ENCODE measurements at places on chromosomes 6 and 20. TPM values are rescaled to one million over a fixed set of nuclear protein-coding genes. Genes with fewer than 3 reads are reported as not detected.

- DNase-seq: no peak
- H3K27me3 ChIP-seq: no peaks in the 10 kb centered on the region
- H3K4me1 ChIP-seq: no peaks in the 10 kb centered on the region
- H3K27ac ChIP-seq: no peak overlapping the region
- no peak overlapping the region for H3K4me3 ChIP-seq
These were observed 117.0 kb upstream of the UST start for GRCh38 chr6:148629592-148630465.

DNA sequence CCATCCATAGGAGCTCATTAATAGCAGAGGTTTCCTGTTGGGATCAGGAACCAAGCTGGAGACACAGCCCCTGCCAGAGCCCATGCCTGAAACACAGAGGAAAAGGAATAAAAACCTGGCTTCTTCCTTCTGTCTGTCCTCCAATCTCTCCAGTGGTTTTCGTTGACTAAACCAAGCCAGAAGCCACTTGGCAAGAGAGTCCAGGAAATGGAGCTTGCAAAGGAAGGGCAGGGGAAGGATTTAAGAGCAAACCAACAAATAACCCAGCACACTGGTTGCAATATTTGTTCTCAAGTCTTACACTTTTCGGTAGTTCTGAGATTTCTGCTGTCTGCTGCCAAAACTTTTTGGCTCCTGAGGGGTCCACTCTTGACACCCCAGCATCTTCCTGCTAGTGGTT, 137.0 kb upstream of the BMP2 start:
- H3K27me3 ChIP-seq: no peaks in the 10 kb centered on the region
- H3K36me3 ChIP-seq: no peaks in the 10 kb centered on the region
- no peak for DNase-seq
- no peak overlapping the region for H3K27ac ChIP-seq

DNA sequence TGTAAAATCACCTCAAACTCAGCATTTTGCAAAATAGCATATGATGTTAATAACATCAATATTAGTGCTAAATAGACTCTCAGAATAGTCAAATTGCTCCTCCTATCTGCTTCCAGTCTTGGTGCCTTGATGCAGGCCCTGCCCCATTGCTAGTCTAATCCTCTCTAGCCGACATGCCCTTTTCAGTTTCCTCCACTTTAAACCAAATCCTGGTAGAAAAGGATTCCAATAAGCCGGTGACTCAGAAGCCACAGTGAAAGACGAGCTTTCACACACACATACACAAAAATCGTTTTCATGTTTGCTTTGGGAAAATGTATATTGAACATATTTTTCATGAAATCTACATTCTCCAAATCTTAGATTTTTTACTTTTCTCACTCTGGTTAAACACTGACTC, 203.1 kb downstream of the LMBRD1 start:
- no peaks in the 10 kb centered on the region for H3K27me3 ChIP-seq
- no peaks in the 10 kb centered on the region for H3K4me1 ChIP-seq
- H3K36me3 ChIP-seq: no peaks in the 10 kb centered on the region
- no peak overlapping the region for H3K4me3 ChIP-seq

DNA sequence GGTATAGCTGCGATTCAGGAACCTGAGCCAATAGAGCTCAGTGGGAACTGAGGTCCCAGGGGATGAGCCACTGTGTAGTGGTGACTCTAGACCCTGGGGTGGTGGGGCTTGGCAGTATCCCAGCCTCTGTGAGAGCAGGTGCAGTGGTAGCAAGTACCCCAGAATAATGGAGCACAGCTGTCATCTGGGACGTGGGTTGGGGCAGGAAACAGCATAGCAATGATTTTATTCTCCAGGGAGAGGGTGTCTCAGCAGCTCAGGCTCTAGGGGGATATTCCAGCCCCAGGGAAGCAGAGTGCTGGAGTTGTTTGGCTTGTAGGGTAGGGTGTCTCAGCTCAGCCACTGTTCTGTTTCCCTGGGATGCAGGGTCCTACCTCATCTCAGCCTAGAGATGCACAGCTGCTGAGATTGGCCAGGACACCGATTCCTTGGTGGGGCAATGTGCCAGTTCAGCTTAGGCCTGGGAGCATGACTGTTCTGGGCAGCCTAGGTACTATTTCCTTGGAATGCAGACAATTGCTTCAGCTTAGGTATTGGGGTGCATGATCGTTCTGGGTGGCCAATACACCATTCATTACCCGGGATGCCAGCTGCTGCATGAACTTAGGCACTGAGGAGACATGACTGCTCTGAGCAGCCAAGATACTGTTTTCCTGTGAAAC, 34.0 kb upstream of the NUP153 start:
- H3K4me3 ChIP-seq: no peak overlapping the region
- no peak overlapping the region for H3K27ac ChIP-seq
- no peaks in the 10 kb centered on the region for H3K27me3 ChIP-seq

GRCh38 chr20:60101891-60102281, 143.7 kb downstream of the CDH26 start:
- H3K4me3 ChIP-seq: no peak overlapping the region
- no peaks in the 10 kb centered on the region for H3K27me3 ChIP-seq
- H3K36me3 ChIP-seq: no peaks in the 10 kb centered on the region
- no peak for DNase-seq

- H3K27me3 ChIP-seq: no peaks in the 10 kb centered on the region
- peaks cover 18% of the 10 kb centered on the region for H3K36me3 ChIP-seq
- H3K4me3 ChIP-seq: peak overlapping the region; percentile 68
- H3K27ac ChIP-seq: peak overlapping the region; percentile 100
- peak; percentile 59 for DNase-seq
These were observed 598 bp downstream of the HLA-B start for GRCh38 chr6:31356216-31356945.

- no peak overlapping the region for H3K27ac ChIP-seq
- H3K4me1 ChIP-seq: no peaks in the 10 kb centered on the region
- H3K4me3 ChIP-seq: no peak overlapping the region
- DNase-seq: no peak
- H3K36me3 ChIP-seq: no peaks in the 10 kb centered on the region
These were observed 19.1 kb upstream of the CD93 start for GRCh38 chr20:23105193-23105592.

GRCh38 chr6:79078075-79078969, at the start of gene PHIP:
TSS of gene PHIP (minus strand) at chr6:79078254. CDS start at chr6:79078068, 186 bp downstream.
- H3K4me3 ChIP-seq: peak within 1 kb of the TSS; percentile 83
- DNase-seq: peak; percentile 94
- no peaks in the 10 kb centered on the region for H3K27me3 ChIP-seq
- H3K36me3 ChIP-seq: no peaks in the 10 kb centered on the region

- no peak for DNase-seq
- no peak overlapping the region for H3K4me3 ChIP-seq
- no peaks in the 10 kb centered on the region for H3K4me1 ChIP-seq
- H3K36me3 ChIP-seq: no peaks in the 10 kb centered on the region
These were observed 144.9 kb downstream of the SOX4 start for GRCh38 chr6:21738180-21739094.

GRCh38 chr6:149056777-149057463, 260.6 kb upstream of the TAB2 start:
- peaks cover 28% of the 10 kb centered on the region for H3K4me1 ChIP-seq
- H3K27ac ChIP-seq: no peak overlapping the region

- no peak for DNase-seq
- no peak overlapping the region for H3K4me3 ChIP-seq
- no peak overlapping the region for H3K27ac ChIP-seq
- no peaks in the 10 kb centered on the region for H3K27me3 ChIP-seq
- no peaks in the 10 kb centered on the region for H3K4me1 ChIP-seq
These were observed 111.8 kb downstream of the EDN3 start for GRCh38 chr20:59412181-59412580.

DNA sequence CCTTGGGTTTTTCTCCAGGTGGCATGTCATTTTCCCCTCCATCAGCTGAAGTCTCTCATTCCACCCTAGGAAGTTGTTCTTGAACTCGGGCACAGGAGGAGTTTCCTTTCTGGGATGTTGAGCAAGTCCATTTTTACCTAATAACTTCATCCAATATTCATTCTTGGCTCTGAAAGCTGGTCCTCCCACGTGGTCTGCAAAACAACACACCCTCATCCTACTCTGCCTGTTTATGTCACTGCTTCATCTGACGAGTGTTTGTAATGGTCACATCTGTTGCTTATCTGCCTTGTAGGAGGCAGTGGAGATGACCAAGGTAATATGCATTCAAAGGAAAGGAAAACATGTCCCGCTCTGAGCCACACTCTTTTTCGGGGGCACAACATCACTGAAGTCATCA, 41.7 kb upstream of the AIG1 start:
- H3K4me1 ChIP-seq: no peaks in the 10 kb centered on the region
- H3K4me3 ChIP-seq: no peak overlapping the region
- no peak for DNase-seq

DNA sequence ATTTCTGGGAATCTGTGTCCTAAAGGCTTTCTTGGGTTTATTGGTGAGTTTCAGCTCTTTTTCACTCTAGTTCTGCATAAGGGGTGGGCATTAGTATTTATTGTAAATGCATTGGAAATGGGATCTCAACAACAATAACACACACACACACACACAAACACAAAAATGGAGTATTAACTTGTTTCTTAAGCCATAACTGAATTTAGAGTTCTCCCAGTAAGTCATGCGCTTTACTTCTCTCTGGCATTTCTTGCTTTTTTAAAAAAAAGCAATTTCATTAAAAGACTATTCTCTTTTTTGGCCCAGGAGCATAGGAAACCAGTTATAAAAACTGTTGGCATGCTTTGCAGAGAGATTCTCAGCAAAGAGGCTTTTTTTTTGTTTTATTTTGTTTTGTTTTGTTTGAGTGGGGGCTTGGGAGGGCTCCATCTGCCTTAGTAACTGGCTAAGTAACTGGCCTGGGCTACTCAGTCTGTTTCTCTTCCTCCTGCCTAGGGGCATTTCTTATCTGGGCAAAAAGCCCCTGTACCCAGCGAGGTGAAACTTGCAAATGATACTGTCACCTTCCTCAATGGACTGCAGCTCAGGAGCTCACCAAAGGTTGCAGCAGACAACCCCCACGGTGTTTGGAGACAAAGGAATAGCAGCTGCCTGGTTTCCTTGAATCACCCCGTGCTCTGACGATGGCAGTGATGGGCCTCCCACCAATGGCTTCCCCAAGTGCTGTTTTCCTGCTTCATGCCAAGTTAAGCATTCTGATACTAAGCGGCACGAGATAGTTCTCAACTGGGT, 128.5 kb downstream of the BCAS1 start:
- no peak overlapping the region for H3K4me3 ChIP-seq
- DNase-seq: no peak
- H3K4me1 ChIP-seq: peaks cover 12% of the 10 kb centered on the region

GRCh38 chr6:30359276-30359675, 14.3 kb downstream of the RPP21 start:
- peaks cover 5% of the 10 kb centered on the region for H3K4me1 ChIP-seq
- H3K36me3 ChIP-seq: no peaks in the 10 kb centered on the region
- DNase-seq: no peak
- H3K27ac ChIP-seq: no peak overlapping the region

GRCh38 chr6:162871966-162872365, 144.2 kb downstream of the PACRG start:
- no peaks in the 10 kb centered on the region for H3K4me1 ChIP-seq
- DNase-seq: no peak
- H3K27me3 ChIP-seq: no peaks in the 10 kb centered on the region
- H3K36me3 ChIP-seq: no peaks in the 10 kb centered on the region

Gene PRDM13
- not detected for total RNA-seq

Gene DSP
- total RNA-seq: not detected

Gene BMP7
- not detected for total RNA-seq

Gene SOX18
- 1.7 TPM for total RNA-seq

Gene HTR1B
- not detected for total RNA-seq

Gene GNL1
- total RNA-seq: 190 TPM

Gene SOBP
- 0.15 TPM for total RNA-seq

Gene KIAA1755
- not detected for total RNA-seq
